ENCODE measurements at places on chromosomes 3 and 15. TPM values are rescaled to one million over a fixed set of nuclear protein-coding genes. Genes with fewer than 3 reads are reported as not detected.

B3GALNT1 gene
- 7.7 TPM for total RNA-seq

SPRED1 gene
- 5.1 TPM for total RNA-seq

DUOX1 gene
- 0.14 TPM for total RNA-seq

CACNA2D2 gene
- 1.6 TPM for total RNA-seq

LIPH gene
- 13.9 TPM for total RNA-seq

CCR8 gene
- total RNA-seq: not detected

OXTR gene
- 0.05 TPM for total RNA-seq

HTR3E gene
- 0.41 TPM for total RNA-seq

GLDN gene
- total RNA-seq: 16.8 TPM

INKA1 gene
- 0.58 TPM for total RNA-seq

ZNF385D gene
- total RNA-seq: 0.94 TPM

ANKRD34C gene
- 0.12 TPM for total RNA-seq

APBA2 gene
- 9.3 TPM for total RNA-seq

DNA sequence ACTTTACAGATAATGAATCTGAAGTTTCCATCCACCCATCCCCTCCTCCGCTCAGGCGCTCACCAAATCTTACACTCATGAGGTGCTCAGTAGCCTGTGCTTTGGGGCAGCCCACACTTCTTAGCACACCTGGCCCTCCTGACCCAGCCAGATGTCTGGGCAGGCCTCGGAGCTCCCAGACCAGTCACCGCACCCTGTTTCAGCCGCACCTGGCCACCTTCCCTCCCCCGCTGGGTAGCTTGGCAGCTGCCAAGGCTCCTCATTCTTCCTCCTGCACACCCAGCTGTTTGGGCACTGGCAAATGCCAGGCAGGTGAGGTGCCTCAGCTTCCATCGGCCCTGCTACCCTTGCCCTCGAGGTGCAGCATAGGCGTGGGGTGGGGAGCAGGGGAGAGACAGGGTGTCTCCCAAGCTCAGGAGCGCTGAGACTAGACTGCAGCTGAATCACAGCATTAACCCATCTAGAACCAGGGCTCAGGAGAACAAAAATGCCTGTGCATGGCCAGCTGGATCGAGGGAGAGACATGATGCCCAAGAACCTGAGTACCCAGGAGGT is 45.8 kb downstream of the CDC25A start:
- H3K36me3 ChIP-seq: no peaks in the 10 kb centered on the region
- no peak overlapping the region for H3K27ac ChIP-seq
- peak; percentile 25 for DNase-seq

DNA sequence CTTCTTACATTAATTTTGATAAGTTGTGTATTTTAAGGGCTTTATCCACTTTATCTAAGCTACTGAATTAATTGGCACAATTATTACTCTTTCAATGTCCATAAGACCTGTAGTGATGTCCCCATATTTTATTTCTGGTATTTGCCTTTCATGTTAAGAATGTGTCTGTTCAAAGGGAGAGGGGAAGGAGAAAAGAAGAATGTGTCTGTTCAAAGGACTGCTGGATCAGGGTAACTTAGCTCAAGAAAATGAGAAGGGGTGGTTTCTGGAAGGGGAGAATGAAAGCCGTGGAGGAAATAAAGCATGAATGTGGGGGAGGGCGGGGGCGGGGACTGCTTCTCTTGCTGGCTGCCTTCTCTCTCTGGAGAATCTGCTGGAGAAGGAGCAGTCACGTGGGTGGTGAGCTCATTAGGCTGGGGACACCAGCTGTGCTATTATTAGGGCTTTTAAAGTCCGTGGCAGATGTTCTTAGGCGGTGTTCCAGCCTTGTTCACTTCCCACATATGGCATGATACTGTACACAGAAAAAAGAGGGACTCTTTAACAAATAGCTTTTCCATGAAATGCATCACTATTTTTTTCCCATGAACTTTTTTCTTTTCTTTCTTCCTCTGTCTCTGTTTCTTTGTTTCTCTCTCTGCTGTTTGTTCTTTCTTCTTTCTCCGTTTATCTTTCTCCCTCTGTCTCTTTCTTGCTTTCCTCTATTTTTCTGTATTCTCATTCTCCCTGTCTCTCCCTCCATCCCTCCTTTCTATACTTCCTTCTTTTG is 63.7 kb upstream of the ULK4 start:
- H3K4me3 ChIP-seq: no peak overlapping the region
- no peaks in the 10 kb centered on the region for H3K36me3 ChIP-seq
- DNase-seq: peak; percentile 80

DNA sequence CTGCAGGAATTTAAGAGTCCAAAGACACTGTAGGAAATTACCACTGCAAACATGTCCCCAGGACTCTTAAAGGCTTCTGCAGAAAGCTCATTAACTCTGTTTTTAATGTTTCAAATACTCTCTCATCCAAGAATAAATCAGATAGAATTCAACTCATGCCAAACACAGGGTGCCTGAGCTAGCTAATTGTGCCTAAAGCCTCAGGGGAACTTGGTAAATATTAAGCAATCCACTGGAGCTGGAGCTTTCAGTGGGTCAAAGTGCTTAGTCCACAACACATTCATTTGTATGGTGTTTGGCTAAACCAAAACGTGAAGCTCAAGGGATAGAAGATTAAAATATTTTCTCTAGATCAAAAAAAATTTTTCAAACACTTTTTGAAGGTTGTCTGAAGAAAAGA is 131.4 kb downstream of the THRB start:
- H3K36me3 ChIP-seq: no peaks in the 10 kb centered on the region
- peak; percentile 14 for DNase-seq
- H3K4me3 ChIP-seq: no peak overlapping the region
- H3K27ac ChIP-seq: no peak overlapping the region
- H3K4me1 ChIP-seq: peaks cover 27% of the 10 kb centered on the region
- H3K27me3 ChIP-seq: no peaks in the 10 kb centered on the region

- H3K27me3 ChIP-seq: no peaks in the 10 kb centered on the region
- H3K4me3 ChIP-seq: no peak overlapping the region
- no peaks in the 10 kb centered on the region for H3K4me1 ChIP-seq
- H3K27ac ChIP-seq: no peak overlapping the region
- H3K36me3 ChIP-seq: no peaks in the 10 kb centered on the region
- DNase-seq: no peak
Measured at GRCh38 chr3:141655801-141656200, 82.3 kb upstream of the RNF7 start.

GRCh38 chr3:31408720-31409119 is 124.0 kb upstream of the STT3B start:
- H3K27ac ChIP-seq: no peak overlapping the region
- no peak for DNase-seq
- no peaks in the 10 kb centered on the region for H3K4me1 ChIP-seq
- no peaks in the 10 kb centered on the region for H3K27me3 ChIP-seq
- no peaks in the 10 kb centered on the region for H3K36me3 ChIP-seq
- no peak overlapping the region for H3K4me3 ChIP-seq

- no peaks in the 10 kb centered on the region for H3K4me1 ChIP-seq
- H3K36me3 ChIP-seq: no peaks in the 10 kb centered on the region
- H3K27ac ChIP-seq: no peak overlapping the region
- no peak overlapping the region for H3K4me3 ChIP-seq
- H3K27me3 ChIP-seq: no peaks in the 10 kb centered on the region
Measured at GRCh38 chr3:104582092-104582491, 784.6 kb upstream of the ALCAM start.

GRCh38 chr3:19213603-19214220 is 65.4 kb downstream of the KCNH8 start:
- peaks cover 7% of the 10 kb centered on the region for H3K4me1 ChIP-seq
- DNase-seq: no peak
- no peaks in the 10 kb centered on the region for H3K27me3 ChIP-seq
- no peak overlapping the region for H3K4me3 ChIP-seq

- no peak for DNase-seq
- peaks cover 55% of the 10 kb centered on the region for H3K36me3 ChIP-seq
- no peaks in the 10 kb centered on the region for H3K27me3 ChIP-seq
- H3K4me1 ChIP-seq: no peaks in the 10 kb centered on the region
- H3K4me3 ChIP-seq: no peak overlapping the region
Measured at GRCh38 chr3:185914911-185915629, 22.7 kb downstream of the TRA2B start.

DNA sequence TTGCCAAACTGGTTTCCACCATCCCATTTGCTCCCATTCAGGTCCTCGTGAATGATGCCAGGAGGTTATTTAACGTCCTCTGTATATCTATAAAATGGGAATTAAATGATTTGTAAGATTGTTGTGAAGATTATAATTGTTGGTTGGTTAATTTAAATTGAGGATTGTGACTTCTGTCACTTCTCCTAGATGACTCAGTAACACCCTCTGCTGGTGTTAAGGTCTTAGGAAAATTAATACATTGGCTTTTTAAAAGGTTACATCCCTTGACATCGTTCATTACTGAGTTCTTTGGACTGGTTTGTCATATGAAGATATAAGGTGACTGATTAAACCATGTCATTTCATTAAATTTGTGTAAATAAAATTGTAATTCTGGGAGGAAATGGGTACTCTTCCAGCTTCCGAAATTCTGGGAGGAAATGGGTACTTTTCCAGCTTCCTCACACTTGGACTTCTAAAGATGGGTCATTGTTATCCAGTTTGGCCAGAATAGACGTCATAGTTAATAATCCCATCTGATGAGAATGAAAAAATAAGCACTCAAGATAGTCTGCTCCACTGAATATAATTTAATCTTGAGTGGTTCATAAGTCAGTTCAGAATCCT is 33.3 kb upstream of the PAQR5 start:
- no peak overlapping the region for H3K4me3 ChIP-seq
- no peaks in the 10 kb centered on the region for H3K36me3 ChIP-seq
- no peak overlapping the region for H3K27ac ChIP-seq
- no peaks in the 10 kb centered on the region for H3K27me3 ChIP-seq
- no peak for DNase-seq
- H3K4me1 ChIP-seq: no peaks in the 10 kb centered on the region

DNA sequence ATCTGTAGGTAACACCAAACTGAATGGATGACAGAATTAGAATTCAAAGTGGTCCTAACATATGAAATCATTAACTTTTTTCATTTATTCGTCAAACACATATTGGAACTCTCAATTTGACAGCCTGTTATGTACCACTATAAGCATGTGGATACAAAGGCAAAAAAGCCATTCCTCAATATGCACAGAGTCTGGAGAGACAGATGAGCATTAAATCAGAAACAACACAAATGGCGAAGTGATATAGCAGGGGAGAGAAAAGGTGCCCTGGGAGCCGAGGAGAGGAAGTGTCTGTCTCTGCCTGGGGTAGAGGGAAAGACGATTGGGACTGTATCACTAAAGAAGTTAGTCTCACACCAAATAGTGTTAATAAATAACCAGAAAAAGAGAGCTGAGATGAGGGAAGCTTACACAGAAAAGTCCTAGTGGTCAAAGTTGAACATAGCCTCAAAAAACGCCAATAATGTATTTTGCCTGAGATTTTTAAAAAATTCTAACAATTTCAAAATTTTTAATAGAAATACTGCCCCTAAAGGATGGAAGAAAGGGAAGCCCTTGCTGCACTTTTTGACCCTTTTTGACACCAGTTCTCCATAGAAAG is 417.5 kb downstream of the TUSC7 start:
- H3K36me3 ChIP-seq: no peaks in the 10 kb centered on the region
- no peak for DNase-seq
- H3K27me3 ChIP-seq: no peaks in the 10 kb centered on the region

DNA sequence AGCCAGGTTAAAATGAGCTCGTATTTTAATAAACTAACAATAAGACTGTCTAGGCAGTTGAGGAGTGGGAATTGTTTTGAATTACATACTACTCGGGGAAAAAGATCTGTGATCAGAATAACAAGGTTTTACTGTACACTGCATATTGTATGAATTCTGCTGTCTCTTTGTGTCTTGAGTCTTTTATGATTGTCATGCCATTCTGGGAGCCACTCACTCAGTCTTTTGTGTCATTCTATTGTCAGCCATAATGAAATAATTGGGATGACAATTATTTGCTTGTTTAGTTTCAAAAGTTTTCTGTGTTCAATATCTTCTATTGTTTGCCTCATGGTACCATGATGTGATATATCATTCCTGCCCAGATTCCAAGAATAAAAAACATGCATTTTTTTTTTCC is 339.6 kb upstream of the TBL1XR1 start:
- no peak overlapping the region for H3K27ac ChIP-seq
- peaks cover 6% of the 10 kb centered on the region for H3K4me1 ChIP-seq
- no peak for DNase-seq
- no peaks in the 10 kb centered on the region for H3K27me3 ChIP-seq
- H3K36me3 ChIP-seq: no peaks in the 10 kb centered on the region

DNA sequence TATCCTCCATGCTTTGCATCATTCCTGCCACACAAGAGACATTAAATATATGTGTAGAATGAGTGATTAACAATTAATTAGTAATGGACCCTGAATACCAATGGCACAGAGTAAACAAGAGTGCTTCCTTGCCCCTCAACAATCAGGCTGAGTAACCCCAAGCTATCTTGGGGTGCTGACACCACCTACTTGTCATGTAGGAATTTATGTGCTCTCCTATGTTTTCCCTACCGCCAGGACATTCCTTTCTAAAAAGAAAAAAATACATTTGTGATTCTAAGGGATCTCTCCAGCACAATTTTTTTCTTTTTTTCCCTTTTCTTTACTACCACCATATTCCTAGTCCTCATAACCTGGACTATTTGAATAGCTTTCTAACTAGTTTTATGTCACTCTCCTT is 449.1 kb downstream of the MFSD1 start:
- no peaks in the 10 kb centered on the region for H3K4me1 ChIP-seq
- H3K36me3 ChIP-seq: no peaks in the 10 kb centered on the region
- DNase-seq: no peak
- H3K27ac ChIP-seq: no peak overlapping the region
- H3K4me3 ChIP-seq: no peak overlapping the region
- H3K27me3 ChIP-seq: no peaks in the 10 kb centered on the region

GRCh38 chr3:167941234-167941995 is 154.3 kb downstream of the GOLIM4 start:
- H3K27me3 ChIP-seq: no peaks in the 10 kb centered on the region
- no peaks in the 10 kb centered on the region for H3K4me1 ChIP-seq
- no peak for DNase-seq
- H3K36me3 ChIP-seq: no peaks in the 10 kb centered on the region

- H3K27me3 ChIP-seq: no peaks in the 10 kb centered on the region
- no peak for DNase-seq
- no peak overlapping the region for H3K27ac ChIP-seq
- H3K4me3 ChIP-seq: no peak overlapping the region
- peaks cover 11% of the 10 kb centered on the region for H3K4me1 ChIP-seq
Measured at GRCh38 chr15:66780172-66780972, 78.3 kb downstream of the SMAD6 start.

- H3K27ac ChIP-seq: no peak overlapping the region
- H3K4me3 ChIP-seq: no peak overlapping the region
- DNase-seq: no peak
Measured at GRCh38 chr3:46096336-46096735, 69.1 kb upstream of the XCR1 start.

- no peak overlapping the region for H3K4me3 ChIP-seq
- H3K4me1 ChIP-seq: no peaks in the 10 kb centered on the region
- no peaks in the 10 kb centered on the region for H3K27me3 ChIP-seq
- no peaks in the 10 kb centered on the region for H3K36me3 ChIP-seq
- DNase-seq: no peak
Measured at GRCh38 chr3:110459021-110459420, 612.6 kb upstream of the NECTIN3 start.

GRCh38 chr15:78083687-78084448 is 6.4 kb upstream of the TBC1D2B start:
- H3K27ac ChIP-seq: no peak overlapping the region
- DNase-seq: no peak
- H3K27me3 ChIP-seq: no peaks in the 10 kb centered on the region
- no peaks in the 10 kb centered on the region for H3K36me3 ChIP-seq

- no peaks in the 10 kb centered on the region for H3K36me3 ChIP-seq
- no peak for DNase-seq
- no peaks in the 10 kb centered on the region for H3K27me3 ChIP-seq
- H3K4me3 ChIP-seq: no peak overlapping the region
Measured at GRCh38 chr3:182567700-182568099, 225.6 kb upstream of the ATP11B start.

GRCh38 chr3:152615681-152616080 is 219.2 kb upstream of the P2RY1 start:
- DNase-seq: no peak
- H3K27ac ChIP-seq: no peak overlapping the region
- H3K27me3 ChIP-seq: no peaks in the 10 kb centered on the region
- H3K36me3 ChIP-seq: no peaks in the 10 kb centered on the region
- H3K4me1 ChIP-seq: no peaks in the 10 kb centered on the region
- no peak overlapping the region for H3K4me3 ChIP-seq

Measured in pancreas (tissue), 10 donors.